ENCODE measurements at places on chromosomes 5 and 9.

DNA sequence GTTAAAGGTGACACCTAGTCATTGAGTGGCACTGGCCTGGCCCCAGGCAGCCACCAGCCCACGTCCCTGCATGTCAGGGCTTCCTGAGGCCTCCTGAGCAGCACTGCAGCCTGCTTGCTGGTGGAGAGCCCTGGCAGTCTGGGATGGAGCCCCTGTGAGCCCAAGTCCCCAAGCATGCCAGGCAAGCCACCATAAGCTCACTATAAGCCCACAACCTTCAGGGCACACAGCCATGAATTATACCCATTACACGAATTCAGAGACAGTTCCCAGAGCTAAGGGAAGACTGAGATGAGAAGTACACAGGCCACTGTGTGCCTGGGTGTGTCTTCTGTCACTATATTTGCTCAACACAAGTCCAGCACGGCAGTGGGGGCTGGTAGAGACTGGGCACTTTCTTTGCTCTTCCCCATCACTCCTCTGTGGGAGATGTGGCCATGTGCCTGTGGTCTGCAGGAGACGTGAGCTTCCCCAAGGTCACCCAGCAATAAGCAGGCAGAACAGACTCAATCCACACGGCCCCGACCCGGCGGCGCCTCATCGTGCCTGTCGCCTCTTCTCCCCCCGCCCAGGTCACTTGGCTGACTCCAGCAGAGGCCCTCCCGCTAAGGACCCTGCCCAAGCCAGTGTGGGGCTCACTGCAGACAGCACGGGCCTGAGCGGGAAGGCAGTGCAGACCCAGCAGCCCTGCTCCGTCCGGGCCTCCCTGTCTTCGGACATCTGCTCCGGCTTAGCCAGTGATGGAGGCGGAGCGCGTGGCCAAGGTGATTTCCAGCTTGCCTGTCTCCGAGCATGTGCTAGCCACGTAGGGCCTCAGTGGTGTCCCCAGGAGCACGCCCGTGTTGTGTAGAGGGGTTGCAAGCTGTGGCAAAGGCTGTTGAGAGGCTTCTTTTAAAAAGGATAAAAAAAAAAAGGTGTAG, 114.8 kb downstream of the WNK2 start:
- no peak for DNase-seq

DNA sequence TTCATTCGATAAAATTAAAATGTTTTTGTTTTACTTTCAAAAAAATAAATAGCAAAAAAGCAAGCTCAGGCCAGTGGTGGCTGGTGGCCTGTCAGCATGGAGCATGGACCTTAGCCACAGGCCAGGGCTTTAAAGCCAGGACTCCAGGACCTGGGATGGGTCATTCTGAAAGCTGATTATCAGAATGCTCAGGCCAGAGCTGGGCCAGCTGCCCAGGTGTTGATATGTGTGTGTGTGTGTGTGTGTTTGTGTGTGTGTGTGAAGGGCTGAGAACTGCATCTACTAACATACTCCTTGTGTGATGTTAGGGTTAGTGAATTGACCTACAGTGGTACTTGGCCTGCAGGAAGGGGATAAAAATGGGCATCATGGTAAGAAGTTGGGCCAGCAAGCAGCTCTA, 21.5 kb downstream of the PALM2AKAP2 start:
- DNase-seq, result no peak

- no peak for DNase-seq
These were observed 39.9 kb downstream of the DUSP1 start for GRCh38 chr5:172730981-172731679.

- no peak for DNase-seq
These were observed 42.8 kb downstream of the TIMD4 start for GRCh38 chr5:156920042-156920860.

DNA sequence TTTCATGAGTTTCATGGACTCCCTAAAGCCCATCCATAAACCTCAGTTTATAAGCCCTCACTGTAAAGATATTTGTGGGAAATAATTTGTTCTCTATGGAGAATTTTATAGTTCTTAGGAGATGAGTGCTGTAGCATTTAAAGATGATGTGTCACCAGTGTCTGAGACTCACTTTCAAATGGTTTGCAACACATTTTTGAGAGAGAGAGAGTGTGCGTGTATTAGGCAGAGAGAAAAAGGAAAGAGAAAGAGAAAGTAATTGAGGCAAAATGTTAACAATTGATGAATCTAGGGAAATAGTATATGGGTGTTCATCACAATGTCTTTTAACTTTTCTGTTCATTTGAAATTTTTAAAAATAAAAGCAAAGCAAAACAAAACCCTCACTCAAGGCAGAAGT, 479.0 kb downstream of the ZSWIM6 start:
- no peak for DNase-seq

Data from NCI-H446 (cell line).